ENCODE measurements at places on chromosomes 2 and 18.
A peak's percentile ranks its signal among the peaks of the same experiment; 100 is the strongest.

- peak; percentile 41 for DNase-seq
These were observed 37.0 kb downstream of the TGFA start for GRCh38 chr2:70516596-70516995.

DNA sequence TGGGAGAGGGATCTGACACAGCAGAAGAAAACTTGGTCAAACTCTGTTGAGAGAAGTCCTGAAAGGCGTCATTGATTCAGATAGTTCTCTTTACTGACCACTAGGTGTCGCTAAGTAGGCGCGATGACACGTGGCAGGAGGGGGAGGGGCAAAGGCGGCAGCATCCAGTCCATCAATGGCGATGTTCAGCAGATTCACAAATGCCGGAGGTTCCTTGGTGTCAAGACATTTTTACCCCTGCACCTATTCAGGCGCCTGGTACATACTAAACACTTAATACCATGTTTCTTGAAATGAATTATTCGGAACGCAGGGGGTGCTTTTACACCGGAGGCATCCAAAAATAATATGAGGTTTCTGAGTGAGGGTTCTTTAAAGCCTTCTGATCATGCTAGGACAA is 3.0 kb upstream of the PLEK start:
- DNase-seq, result peak; percentile 83

DNA sequence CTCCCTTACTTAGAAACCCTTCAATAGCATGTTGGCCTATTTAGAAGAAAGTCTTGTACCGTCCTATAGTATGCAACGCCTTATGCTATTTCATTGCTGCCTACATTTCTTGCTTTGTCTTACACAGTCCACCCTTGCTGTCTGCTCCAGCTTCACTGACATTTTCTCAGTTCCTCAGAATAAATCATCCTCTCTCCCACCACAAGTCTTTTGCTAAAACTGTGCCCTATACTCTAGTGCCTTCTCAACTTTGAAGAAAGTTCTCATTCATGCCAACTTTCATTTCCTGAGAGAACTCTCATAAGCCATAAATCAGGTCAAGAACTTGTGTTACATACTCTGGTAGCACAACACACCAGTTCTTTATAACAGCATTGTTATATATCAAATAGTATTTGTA is 54.3 kb upstream of the COL3A1 start:
- no peak for DNase-seq

DNA sequence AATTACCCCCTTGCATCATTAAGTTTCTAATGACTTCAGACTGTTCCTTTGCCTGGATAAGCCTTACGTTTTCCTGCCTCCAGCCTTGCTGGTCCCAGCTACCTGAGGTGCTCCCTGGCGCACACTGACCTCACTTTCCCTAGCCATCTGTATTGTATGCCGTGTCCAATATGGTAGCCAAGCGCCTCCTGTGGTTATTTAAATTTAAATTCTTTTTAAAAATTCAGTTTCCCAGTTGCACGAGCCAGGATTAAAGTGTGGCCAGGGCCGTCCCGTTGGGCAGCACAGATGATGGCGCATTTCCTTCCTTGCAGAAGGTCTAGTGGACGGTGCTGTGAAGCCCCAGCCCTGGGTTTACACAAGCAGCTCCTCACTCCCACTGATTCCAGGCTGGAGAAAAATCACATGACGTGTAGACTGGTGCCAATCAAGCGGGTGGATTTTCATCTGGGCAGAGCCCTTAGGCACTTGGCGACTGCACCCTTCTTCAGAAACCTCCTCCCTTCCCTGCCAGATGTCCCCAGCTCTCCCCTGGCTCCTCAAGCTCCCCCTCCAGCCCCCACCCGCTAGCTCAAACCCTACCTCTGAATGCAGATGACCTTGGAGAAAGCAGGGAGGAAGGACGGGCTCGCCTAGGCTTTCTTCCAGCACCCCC is 33.9 kb downstream of the ACKR3 start:
- no peak for DNase-seq

DNA sequence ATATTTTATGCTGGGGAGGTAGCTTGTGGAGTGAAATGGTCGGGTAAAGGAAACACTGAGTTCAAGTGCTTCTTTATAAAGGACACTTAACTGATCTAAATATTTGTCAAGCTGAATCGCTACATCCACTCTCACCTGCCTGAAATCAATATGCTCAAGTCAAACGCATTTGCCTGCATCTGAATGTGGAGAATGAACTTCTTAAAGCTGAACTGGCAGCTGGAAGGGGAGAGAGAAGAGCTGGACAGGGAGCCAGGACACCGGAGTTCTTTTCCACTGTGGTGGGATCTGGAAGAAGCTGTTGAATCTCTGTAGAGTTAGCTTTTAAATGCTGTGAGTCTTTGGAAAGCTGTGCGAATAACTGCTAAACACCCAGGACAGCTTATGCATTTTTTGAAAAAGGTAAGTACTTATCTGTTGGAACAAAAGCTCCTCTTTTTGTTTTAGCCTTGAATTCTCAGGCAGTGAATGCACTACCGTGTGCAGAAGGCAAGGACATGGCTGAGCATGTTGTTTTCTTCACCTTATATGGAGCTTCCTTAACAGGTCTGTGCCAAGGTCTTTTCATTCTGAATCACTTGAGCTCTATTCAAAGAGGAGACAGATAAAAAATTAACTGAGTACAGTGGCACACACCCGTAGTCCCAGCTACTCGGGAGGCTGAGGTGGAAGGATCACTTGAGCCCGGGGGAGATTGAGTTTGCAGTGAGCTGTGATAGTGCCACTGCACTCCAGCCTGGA is 74.2 kb upstream of the KLF7 start:
- DNase-seq, result peak; percentile 41

DNA sequence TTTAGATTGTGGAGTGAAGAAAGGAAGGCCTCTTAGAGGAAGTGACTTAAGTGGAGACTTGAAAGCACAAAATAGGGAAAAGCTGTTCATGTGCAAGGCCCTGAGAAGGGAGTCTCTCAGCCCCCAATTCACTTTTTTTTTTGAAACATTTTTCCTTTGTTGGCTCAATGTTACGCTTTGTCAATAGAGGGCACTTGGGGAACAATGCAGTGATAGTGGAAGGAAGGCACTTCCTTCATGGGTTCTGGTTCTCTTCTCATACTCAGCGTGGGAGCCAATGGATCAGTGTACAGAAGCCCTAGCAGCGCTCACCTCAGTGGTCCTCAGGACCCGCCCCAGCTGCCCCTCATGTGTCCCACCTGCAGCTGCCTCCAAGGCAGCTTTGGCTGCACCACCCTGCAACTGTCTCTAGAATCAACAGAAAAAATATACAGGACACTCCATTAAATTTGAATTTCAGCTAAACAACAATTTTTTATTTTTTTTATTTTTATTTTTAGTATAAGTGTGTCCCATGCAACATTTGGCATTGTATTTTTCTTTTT is 8.6 kb upstream of the C2orf42 start:
- DNase-seq, result no peak

- no peak for DNase-seq
These were observed 9.3 kb upstream of the TTL start for GRCh38 chr2:112472547-112473263.

- DNase-seq, result no peak
These were observed 244.7 kb downstream of the KCNS3 start for GRCh38 chr2:18123211-18123570.

GRCh38 chr2:132668987-132669907 is 758 bp downstream of the LYPD1 start:
- peak; percentile 54 for DNase-seq

- DNase-seq, result no peak
These were observed 197.8 kb downstream of the TNS1 start for GRCh38 chr2:217804791-217805667.

- DNase-seq, result no peak
These were observed 16.6 kb downstream of the RTP5 start for GRCh38 chr2:241885946-241886643.

GRCh38 chr2:67379048-67379447 is 18.1 kb upstream of the ETAA1 start:
- DNase-seq, result no peak

GRCh38 chr18:3453540-3454364 is 3.8 kb downstream of the TGIF1 start:
- DNase-seq, result peak; percentile 68

GRCh38 chr2:41727711-41728110 is 320.1 kb upstream of the PKDCC start:
- DNase-seq, result no peak

- no peak for DNase-seq
These were observed 175.9 kb upstream of the ETAA1 start for GRCh38 chr2:67221266-67221665.

DNA sequence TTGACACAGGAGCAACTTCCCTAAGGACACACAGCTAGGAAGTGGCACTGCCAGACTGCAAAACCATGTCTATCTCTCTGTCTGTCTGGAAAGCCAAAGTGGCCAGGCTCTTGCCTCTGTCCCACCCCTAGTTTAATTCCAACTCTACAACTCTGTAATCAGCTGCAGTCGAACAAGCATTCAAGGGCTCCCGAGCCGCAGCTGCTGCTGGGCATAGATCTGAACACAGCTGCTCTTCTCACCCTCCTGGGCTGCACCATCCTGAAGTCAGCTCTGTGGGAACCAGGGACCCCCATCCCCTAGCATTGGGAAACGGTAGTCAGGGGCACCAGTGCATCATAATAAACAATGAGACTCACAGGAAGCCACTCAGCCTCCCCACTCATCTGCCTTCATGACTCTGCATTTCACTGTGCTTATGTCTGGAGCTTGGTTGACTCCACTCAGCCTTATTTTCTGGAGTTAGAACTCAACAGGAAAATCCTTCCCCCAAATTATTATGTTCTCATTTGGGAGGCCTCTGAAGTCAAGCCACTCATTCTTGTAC is 44.4 kb upstream of the TMEM163 start:
- DNase-seq, result peak; percentile 35

GRCh38 chr2:180778291-180778690 is 202.1 kb upstream of the UBE2E3 start:
- no peak for DNase-seq

DNA sequence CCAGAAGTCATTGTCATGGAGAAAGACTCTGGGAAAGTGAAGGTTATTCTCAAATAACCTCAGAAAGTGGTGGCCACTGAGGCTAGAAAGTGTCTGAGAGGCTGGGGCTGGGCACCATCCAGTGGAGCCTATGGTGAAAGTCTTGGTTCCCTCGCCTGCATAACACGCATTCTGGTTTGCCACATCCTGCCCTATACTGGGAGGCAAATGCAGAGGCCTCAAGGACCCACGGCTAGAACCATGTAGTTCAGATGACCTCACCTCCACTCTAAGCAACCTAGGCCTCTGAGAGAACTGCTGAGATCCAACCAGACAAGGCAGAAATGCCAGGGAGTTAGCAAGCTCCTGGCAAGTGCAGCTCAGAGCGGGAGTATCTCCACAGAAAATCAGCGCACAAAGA is 5.1 kb downstream of the ITGB6 start:
- DNase-seq, result peak; percentile 69

- DNase-seq, result no peak
These were observed 4.2 kb downstream of the ECEL1 start for GRCh38 chr2:232483311-232483922.

GRCh38 chr18:80210312-80211083 is 36.8 kb downstream of the PARD6G start:
- DNase-seq, result no peak

DNA sequence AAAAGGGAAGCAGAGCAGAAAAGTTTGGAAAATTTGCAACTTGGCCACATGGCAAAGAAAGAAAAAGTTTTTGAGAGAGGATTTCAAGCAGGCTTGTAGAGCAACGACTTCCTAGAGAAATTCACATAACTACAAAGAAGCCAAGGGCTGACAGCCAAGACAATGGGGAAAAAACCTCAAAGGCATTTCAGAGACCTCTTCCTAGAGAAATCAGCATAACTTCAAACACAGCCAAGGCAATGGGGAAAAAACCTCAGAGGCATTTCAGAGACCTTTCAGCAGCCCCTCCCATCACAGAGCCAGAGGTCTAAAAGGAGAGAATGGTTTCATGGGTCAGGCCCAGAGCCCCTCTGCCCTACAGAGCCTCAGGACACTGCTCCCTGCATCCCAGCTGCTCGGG is 7.2 kb downstream of the ADI1 start:
- no peak for DNase-seq

DNA sequence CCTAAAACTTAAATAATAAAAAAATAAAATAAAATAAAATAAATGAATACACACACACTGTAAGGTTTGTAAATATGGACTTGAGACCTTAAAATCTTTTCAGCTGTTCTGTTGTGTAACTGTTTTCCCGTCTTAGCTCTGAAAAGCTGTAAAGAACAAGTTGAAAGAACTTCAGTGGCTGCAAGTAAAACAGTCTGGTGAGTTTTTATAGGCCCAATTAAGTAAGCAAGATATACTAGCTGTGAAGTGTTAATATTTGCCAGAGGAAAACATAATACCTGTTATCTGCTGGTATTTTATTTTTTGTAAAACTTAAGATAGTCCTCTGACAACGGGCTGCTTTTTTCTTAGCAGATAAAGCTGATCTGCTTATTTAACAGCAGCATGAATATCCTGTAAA is 176.9 kb upstream of the NRP2 start:
- DNase-seq, result no peak

DNA sequence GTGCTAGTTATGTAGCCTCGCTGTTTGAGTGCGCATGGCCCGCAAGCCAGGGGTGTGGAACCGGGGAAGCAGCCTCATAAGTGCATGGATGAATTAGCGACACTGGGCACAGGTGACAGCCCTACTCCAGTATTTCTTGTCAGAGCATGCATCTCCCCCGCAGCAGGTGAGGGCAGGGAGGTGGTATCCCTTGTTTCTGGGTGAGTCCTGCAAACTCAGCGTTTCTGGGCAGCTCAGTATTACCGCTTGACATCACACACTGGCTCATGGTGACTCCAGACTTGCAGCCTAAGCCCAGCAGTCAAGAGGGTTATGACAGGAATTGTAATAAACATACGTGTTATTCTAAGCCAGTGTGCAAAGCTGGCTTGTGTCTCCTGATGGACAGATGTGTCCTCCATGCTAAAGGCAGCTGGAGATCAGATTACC is 2.5 kb downstream of the CABLES1 start:
- DNase-seq, result no peak

- peak; percentile 24 for DNase-seq
These were observed 332.3 kb downstream of the NCKAP5 start for GRCh38 chr2:133235968-133236367.

GRCh38 chr18:58337686-58338085 is 291.2 kb downstream of the ALPK2 start:
- no peak for DNase-seq

GRCh38 chr2:27441958-27442919 is at the start of gene KRTCAP3:
TSS of gene KRTCAP3 (plus strand) at chr2:27442381. CDS start at chr2:27442413, 32 bp downstream.
- DNase-seq, result no peak

- DNase-seq, result no peak
These were observed 172.7 kb downstream of the ANAPC1 start for GRCh38 chr2:111711270-111711669.

- peak; percentile 96 for DNase-seq
These were observed 5.2 kb upstream of the FHL2 start for GRCh38 chr2:105403783-105404698.

GRCh38 chr2:111642586-111643327 is 241.2 kb downstream of the ANAPC1 start:
- no peak for DNase-seq

GRCh38 chr2:101704046-101704466 is 6.5 kb downstream of the MAP4K4 start:
- DNase-seq, result no peak

DNA sequence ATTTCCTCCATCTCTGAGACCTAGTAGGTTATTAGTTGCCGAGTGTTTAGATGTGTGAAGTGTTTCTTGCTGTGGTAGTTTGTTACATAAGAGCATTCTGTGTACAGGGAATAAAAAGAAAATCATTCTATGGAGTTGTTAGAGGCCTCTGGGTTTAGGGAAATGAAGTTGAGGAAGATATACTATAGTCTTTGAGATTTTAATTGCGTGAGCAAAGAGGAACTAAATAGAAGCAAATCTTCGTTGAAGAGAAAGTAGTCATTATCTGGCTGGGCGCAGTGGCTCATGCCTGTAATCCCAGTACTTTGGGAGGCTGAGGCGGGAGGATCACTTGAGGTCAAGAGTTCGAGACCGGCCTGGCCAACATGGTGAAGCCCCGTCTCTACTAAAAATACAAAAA is 19.0 kb downstream of the USP39 start:
- DNase-seq, result no peak
